ENCODE measurements at places on chromosomes 5 and 9.
A peak's percentile ranks its signal among the peaks of the same experiment; 100 is the strongest.

DNA sequence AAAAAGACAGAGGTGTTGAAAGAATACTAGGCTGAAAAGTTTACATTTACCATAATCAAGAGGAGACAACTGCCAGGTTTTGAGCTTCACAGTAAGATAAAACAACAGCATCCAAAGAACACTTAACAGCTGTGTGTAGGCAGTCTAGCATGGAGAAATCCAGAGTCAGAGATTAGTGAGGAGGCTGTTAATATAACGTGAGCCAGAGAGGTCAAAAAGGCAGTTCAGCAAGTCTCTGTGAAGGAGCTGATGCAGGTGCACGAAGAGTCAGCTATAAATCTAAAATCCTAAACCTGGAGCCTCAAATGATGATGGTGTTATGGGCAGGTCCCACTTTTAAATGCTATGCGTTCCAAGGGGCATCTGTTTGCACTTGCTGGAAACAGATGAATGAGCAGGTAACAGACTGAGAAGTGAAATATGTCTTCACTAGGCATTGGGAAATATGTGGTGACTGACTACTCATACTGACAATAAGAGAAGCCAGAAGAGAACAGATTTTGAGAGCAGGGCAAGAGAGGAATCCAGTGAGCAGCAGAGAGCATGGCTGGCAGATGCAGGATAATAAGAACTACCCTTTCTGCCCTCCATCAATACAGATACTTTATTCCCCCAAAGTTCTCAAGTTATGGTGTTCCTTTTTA lies 8.7 kb downstream of the APTX start:
- no peak for DNase-seq

- no peak for DNase-seq
These were observed 36.2 kb upstream of the POU5F2 start for GRCh38 chr5:93777620-93778019.

- no peak for DNase-seq
These were observed 2.0 kb upstream of the MTX3 start for GRCh38 chr5:79992891-79993657.

DNA sequence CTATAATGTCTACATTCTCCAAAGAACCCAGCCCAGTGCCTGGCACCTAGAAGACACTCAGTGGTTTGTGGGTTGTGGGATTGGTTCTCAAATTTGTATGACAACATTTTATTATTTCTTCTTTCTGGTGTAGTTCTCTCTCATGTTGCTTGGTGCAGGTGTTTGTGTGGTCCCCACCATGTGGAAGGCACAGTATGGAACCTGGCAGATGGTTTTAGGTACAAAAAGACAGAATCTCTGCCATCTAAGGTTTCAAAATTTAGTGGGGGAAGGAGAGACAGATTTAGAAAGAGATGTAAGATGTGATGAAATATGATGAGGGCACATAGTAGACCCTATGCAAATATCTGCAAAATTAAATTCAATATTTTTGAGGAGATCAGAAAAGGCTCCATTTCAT lies 323.8 kb downstream of the CDK5RAP2 start:
- DNase-seq = no peak

DNA sequence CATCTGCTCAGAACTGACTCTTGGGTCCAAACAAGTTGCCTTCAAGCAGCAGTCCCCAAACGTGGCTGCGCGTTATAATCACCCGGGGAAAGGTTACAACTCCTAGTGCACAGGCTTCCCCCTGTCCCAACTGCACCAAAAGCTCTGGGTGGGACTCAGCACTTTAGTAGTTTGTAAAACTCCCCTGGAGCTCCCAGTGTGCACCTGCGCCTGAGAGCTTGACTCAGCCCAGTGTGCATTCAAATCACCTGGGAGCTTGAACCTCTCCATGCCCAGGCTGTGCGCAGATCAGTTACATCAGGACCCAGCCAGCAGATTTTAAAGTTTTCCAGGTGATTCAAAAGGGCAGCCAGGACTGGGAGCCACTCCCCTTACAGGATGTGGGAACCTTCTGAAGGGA lies 151.4 kb downstream of the COL23A1 start:
- no peak for DNase-seq

GRCh38 chr9:123660691-123661466 lies 269.0 kb downstream of the DENND1A start:
- no peak for DNase-seq

GRCh38 chr5:61625681-61626621 lies 293.9 kb downstream of the ZSWIM6 start:
- DNase-seq = no peak

GRCh38 chr5:80300125-80300524 lies 19.7 kb upstream of the SPZ1 start:
- DNase-seq = no peak

DNA sequence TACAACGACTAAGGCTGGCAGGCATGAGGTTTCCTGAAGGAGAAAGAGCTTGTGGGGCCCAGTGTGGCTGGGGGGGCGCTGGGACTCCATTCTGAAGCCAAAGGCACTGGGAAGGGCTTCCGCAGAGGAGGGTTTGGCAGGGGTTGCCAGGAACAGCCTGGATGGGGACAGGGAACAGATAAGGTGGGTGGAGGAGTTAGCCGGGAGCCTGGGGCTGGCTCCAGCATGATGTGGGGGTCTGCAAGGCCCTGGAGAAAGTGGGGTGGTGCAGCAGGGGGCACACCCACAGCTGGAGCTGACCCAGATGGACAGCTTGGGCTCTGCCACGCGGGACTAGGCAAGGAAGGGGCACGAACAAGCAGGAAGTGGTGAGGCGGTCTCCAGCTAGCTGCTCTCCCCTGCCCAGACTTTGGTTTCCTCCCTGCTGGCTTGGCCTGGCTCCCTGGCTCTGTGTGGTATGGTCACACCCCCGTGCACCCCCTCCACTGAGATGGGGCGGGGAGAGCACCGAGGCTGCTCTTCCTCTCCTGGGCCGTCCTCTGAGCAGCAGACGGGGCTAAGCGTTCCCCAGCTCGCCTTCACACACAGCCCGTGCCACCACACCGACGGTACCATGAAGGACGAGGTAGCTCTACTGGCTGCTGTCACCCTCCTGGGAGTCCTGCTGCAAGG lies at the start of gene LTC4S:
LTC4S (plus strand) TSS at position 519 of the 672 bp plus-strand sequence; CDS start at position 614, 95 bp downstream.
- DNase-seq = peak; percentile 40

- DNase-seq = no peak
These were observed 284.5 kb downstream of the ZNF608 start for GRCh38 chr5:124461941-124462340.

DNA sequence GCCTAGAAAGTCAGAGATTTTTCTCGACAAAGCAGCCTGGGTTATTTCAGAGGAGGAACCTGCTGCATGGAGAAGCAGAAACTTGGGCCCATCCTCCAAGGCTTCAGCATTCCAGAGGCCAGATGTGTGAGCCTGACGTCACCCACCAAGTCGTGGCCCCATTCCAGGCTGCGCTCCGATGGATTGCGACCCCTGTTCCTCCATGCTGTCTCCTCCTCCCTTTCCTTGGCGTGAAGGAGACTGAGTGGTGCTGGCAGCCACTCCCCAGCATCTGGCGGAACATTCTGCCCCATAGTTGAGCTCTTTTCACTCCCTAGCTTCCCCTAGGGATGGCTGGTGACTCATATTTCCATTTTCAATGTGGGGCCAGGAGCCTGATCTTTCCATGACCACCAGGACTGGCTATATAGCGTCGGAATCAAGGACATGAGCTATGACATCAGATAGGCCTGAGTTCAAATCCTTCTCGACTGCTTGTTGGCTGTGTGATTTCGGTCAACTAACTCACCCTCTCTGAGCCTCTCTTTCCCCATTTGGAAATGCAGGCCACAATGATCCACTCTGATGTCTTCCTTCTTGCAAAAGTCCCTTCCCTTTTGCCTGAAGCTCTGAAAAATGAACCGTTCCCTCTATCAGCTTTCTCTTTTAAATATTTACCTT lies 24.5 kb upstream of the DUSP1 start:
- no peak for DNase-seq

GRCh38 chr9:89291741-89292140 lies 19.3 kb upstream of the CKS2 start:
- DNase-seq = no peak

GRCh38 chr5:159805021-159805420 lies 111.3 kb upstream of the ADRA1B start:
- no peak for DNase-seq

- no peak for DNase-seq
These were observed 225.5 kb downstream of the NDUFS4 start for GRCh38 chr5:53785924-53786323.

GRCh38 chr5:96377597-96377996 lies 55.5 kb downstream of the PCSK1 start:
- no peak for DNase-seq

DNA sequence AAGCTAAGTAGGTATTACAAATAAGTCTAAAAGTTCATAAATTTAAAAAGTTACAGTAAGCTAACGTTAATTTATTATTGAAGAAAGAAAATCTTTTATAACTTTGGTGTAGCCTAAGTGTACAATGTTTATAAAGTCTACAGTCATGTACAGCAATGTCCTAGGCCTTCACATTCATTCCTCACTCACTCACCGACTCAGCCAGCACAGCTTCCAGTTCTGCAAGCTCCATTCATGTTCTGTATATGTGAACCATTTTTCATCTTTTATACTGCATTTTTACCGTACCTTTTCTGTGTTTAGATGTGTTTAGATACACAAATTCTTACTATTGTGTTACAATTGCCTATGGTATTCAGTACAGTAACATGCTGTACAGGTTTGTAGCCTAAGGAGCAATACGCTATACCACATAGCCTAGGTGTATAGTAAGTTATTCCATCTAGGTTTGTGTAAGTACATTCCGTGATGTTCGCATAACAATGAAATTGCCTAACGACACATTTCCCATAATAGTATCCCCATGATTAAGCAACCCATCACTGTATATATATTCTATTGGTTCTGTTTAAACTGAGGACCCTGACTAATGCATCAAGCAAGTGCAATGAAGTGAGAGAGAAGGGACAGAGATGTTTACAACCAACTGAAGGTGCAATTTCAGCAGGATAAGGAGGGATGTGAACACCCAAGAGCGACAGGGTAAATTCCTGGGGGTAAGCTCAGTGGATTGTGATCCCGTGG lies 88.9 kb upstream of the TRIO start:
- no peak for DNase-seq

- no peak for DNase-seq
These were observed 136.5 kb downstream of the MEF2C start for GRCh38 chr5:88746438-88746882.

GRCh38 chr5:168802337-168802736 lies 223.2 kb upstream of the PANK3 start:
- DNase-seq = no peak

GRCh38 chr9:92426501-92427145 lies 2.4 kb upstream of the OMD start:
- DNase-seq = no peak

DNA sequence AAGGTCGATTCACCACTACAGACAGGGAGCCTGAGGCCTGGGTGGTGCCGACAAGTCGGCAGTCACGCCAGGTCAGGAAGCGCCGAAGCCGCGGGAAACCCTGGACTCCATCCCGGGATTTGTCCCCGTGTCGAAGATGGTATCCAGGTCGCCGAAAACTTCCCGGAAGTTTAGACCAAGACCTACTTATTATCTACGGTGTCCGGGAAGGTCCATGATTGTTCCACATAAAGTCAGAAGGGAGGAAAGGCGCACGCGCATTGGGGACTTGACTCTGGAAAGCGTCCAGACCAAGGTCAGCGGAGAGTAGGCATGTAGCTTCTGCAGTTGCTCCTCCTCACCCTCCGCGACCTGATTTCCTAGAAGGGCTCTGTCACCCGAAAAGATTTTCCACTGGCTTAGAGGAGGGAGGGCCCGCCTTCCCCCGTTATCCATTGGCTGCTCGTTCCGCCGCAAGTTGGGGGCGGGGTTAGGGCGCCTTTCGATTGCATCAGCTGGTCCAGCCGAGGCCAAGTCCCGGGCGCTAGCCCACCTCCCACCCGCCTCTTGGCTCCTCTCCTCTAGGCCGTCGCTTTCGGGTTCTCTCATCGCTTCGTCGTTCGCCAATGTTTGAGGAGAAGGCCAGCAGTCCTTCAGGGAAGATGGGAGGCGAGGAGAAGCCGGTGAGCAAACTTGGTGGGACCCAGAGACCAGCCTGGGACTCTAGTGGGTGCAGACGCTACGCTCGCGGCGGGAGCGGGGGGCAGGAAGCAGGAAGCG lies at the start of gene TARS1:
TARS1 (plus strand) TSS at position 484 of the 759 bp plus-strand sequence; CDS start at position 606, 122 bp downstream.
- peak; percentile 87 for DNase-seq

DNA sequence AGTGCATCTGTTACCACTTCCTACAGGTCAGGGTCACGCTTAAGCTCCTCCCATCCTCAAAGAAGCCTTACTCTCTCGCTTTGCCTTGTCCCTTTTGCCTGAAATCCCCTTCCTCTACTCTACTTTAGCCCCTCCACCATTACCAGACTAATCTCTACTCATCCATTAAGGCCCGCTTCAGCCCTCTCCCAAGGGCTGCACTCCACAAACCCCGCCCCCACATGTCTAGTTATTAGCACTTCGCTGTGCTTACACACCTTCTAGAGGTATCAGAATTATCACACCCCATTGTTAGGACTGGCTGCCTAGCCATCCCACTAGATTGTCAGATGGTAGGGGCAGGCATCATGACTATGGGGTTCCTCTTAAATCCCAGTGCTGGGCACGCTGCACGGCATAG lies 565.7 kb upstream of the WWC1 start:
- DNase-seq = no peak

GRCh38 chr5:132100672-132101261 lies 27.2 kb downstream of the CSF2 start:
- DNase-seq = no peak

- no peak for DNase-seq
These were observed 28.7 kb downstream of the LCP2 start for GRCh38 chr5:170268884-170269283.

DNA sequence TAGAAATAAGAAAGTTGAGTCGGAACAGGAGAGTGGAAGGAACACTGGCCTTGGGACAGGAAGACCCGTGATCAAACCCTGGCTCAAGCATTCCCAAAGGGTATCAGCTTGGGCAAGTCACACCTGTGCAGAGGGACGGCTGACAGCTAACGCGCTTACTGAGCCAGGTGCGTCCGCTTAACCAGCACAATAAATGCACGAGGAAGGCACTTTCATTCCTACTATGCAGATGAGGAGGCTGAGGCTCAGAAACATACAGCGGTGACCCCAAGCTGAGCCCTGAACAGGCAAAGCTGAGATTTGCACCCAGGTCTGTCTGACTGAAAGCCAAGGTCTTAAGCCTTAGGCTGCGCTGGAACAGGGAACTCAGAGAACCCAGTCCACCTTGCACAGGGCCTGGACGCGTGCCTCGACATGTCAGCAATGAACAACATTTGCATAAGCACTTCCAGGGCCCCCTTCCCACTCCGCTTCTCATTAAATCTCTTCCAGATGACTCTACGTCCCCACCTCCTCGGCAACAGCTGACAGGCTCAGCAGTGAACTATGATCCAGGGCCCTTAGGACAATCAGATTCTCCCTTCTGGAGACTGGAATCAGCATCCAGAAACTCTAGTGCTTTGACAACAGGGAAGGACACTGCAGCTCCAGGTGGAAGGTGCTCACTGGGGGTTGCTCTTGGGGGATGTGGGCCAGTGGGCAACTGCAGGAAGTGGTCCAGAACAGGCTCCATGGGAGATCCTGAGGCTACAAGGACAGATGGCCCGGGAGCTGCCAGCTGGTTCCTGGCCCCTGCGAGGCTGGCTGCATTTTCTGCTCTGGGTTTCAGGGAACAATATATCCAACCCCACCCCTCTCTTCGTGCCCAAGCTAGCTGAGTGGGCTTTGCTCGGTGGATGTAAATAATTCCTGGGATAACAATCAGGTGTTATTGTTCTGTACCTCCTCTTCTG lies 35.2 kb downstream of the SH3PXD2B start:
- DNase-seq = no peak
